ENCODE measurements at places on chromosomes 5 and 9. TPM values are rescaled to one million over a fixed set of nuclear protein-coding genes. Genes with fewer than 3 reads are reported as not detected.

GRCh38 chr9:31146485-31147166, 1237.8 kb upstream of the ACO1 start:
- DNase-seq = no peak

DNA sequence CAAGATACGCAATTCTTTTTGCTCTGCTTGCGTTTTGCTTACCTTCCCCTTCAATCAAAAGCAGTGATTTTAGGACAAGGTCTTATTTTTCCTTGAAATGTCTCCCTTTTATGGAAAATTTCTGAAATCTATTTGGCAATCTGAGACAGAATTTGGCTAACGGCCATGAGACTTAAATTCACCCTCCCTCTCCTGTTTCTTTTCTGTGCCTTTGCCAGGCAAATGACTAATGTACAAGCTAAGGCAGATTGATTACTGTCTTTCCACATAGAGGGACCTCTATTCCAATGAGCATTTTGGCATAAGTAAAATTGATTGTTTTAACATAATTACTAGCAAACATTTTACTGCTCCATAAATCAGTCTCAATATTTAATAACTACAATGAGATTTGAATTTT, 31.7 kb downstream of the FAM81B start:
- no peak for DNase-seq

DNA sequence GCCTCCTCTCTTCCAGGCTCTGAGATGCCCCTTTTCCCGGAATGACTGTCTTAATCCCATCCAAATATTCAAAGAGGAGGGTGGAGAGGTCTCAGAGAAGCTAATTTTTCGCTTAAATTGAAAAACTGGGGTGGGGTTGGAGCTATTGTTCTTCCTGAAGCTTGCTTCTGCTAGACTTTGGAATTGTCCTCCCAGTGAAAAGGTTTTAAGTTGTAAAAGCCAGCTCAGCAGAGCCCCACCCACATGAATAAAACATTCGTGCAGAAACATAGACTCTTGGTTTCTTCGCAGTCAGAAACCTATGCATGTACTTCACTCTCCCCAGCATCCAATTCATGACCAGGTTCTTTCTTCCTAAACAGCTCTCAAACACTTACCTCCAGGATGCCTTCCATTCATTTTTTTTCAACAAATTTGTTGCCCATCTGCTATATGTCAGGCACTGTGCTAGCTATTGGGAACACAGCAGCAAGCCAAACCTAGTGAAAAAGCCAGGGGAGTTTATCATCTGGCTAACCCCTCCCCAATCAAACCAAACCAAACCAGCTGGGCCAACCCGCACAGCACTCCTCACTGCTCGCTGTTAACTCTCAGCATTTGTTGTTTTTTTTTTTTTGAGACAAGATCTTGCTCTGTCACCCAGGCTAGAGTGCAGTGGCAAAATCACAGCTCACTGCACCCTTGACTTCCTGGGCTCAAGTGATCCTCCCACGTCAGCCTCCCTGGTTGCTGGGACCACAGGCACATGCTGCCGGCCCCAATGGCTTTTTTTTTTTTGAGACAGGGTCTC, 37.9 kb upstream of the OCLN start:
- no peak for DNase-seq

The NRARP gene
- total RNA-seq = 1.6 TPM

The BARHL1 gene
- not detected for total RNA-seq

The MARCOL gene
- not detected for total RNA-seq

The S1PR3 gene
- not detected for total RNA-seq

The C8G gene
- 1.1 TPM for total RNA-seq
